ENCODE measurements at places on chromosomes 5 and 9. TPM values are rescaled to one million over a fixed set of nuclear protein-coding genes. Genes with fewer than 3 reads are reported as not detected.

- H3K4me1 ChIP-seq = peaks cover 3% of the 10 kb centered on the region
- H3K36me3 ChIP-seq = peaks cover 5% of the 10 kb centered on the region
- H3K4me3 ChIP-seq = peak overlapping the region; percentile 8
- H3K27ac ChIP-seq = no peak overlapping the region
- H3K27me3 ChIP-seq = peaks cover 8% of the 10 kb centered on the region
- no peak for DNase-seq
Measured at GRCh38 chr9:133323991-133324703, 11.8 kb downstream of the SURF6 start.

DNA sequence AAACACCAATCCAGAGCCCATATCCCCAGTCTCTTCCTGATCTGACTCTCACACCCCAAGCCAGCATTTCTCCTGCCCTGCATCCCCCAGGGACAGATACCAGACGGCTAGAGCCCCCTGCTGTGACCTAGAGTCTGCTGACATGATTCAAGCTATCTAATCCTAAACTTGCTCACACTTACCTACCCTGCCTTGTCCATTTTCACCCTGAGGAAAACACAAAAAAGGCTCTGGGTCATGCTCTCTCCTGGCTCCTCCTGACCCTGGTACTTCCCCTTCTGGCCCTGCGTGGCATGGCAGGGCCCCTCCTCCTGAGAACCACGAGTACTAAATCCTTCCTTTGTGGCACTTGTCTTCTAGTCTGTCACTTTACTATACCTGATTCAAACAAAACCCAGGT, 2.8 kb upstream of the ARRDC1 start:
- no peaks in the 10 kb centered on the region for H3K36me3 ChIP-seq
- H3K4me3 ChIP-seq = peak overlapping the region; percentile 19
- no peak for DNase-seq

GRCh38 chr5:134945041-134945440, 22.7 kb upstream of the CATSPER3 start:
- no peak overlapping the region for H3K4me3 ChIP-seq
- DNase-seq = no peak
- no peaks in the 10 kb centered on the region for H3K4me1 ChIP-seq
- peaks cover 2% of the 10 kb centered on the region for H3K27me3 ChIP-seq

DNA sequence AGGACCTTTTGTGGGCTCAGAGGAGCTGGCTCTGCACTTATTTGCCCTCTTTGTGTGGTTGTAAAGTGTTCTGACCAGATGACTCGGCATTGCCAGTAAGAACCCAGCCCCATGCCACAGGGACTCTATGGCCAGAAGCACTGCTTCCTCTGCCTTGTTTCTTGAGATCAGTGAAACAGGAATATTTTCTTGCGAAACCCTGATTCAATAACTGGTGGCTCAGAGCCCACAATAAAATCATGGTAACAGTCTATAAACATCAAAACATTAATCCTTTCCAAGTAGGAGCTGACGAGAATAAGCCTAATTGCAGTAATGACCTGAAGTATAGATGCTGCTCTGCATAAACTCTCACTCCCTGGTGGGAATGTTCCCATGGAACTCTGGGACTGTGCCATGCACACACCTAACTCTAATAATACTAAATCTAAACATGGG, 344.3 kb downstream of the ZNF608 start:
- no peaks in the 10 kb centered on the region for H3K27me3 ChIP-seq
- H3K4me3 ChIP-seq = no peak overlapping the region
- no peaks in the 10 kb centered on the region for H3K36me3 ChIP-seq
- peaks cover 5% of the 10 kb centered on the region for H3K4me1 ChIP-seq

DNA sequence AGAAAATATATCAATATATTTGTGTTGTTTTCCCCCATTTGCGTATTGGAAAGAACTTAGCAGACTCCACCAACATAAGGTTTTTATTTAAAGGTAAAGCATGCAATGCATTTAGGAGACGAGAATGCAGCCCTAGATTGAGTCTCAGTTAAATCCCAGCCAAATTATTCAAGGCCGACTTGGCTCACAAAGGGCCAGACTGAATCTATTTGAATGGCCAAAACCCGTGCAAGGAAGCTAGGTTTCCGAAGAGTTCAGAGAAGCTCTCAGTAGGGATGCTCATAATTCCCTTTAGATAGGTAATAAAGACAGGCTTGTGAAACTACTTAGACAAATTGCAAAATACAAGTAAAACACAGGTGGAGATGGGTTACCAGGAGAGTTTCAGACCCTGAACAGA, 520.3 kb downstream of the CDH9 start:
- no peaks in the 10 kb centered on the region for H3K4me1 ChIP-seq
- H3K27me3 ChIP-seq = no peaks in the 10 kb centered on the region
- no peak for DNase-seq
- H3K4me3 ChIP-seq = no peak overlapping the region

DNA sequence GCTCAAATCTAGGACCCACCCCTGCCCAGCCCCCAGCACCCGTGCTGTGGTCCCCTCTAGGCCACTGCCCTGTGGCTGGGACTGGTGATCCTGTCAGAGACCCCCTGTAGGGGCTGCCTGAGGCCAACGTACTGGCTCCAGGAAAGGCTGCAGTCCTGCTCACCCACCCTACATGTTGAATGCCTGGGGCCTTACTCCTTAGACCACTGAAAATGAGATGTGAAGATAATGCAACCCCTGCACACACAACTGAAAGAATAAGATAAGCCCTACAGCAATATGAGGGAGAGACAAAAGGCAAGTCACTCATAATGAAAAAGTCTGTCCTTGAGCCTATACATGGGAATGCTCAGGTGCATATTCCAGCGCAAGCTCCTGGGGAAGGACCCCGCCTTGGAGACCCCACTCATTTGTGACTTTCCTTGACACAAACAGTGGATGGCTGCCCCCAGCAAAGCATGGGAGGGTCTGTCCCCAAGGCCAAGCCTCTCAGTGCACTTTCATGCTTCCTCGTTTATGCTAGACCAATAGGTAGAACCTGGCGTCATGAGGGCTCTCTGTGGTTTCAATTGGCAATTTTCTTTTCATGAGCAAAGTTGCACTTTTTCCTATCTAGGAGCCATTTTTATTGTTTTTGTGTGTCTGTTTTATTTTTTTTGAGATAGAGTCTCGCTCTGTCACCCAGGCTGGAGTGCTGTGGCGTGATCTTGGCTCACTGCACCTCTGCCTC, 12.5 kb upstream of the WNK2 start:
- DNase-seq = no peak
- H3K36me3 ChIP-seq = no peaks in the 10 kb centered on the region
- H3K27ac ChIP-seq = no peak overlapping the region
- H3K4me3 ChIP-seq = no peak overlapping the region

PLPP7 gene
- total RNA-seq = 4.9 TPM
